ENCODE measurements at places on chromosomes 7 and 10. TPM values are rescaled to one million over a fixed set of nuclear protein-coding genes. Genes with fewer than 3 reads are reported as not detected.

DNA sequence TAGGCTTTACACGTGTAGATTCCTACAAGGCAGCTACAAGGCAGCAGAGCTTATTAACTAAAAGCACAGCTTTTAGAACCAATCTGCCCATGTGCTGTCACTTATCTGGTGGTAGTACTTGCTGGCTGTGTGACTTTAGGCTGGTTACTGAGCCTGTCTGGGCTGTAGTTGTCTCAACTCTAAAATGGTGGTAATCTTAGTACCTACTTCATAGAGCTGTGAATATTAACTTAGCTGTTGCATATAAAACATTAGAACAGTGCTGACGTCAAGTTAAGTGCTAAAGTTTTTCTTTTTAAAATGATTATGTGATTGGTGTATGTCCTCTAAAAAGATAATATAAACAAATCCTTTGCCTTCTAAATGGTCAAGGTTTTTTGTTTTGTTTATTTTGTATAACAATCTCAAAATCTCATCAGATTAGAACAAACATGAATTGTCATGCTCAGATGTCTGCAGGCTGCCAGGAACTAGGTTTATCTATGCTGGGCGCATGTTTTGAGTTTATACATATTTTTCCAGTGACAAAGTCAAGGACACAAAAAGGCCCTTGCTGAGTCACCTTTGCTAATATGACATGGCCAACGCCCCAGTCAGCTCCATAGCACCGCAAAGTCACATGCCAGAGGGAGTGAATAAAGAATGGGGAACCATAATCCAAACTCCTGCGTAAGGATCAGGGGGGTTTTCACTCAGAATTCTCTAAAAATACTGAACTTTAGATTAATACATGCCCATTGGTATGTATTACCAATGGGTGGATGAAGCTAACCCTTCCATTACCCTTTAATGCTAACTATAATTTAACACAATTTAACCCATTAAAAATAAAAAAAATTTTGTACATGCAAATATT, 39.8 kb upstream of the ARL4A start:
- H3K4me3 ChIP-seq, result no peak overlapping the region
- no peaks in the 10 kb centered on the region for H3K36me3 ChIP-seq
- no peak overlapping the region for H3K27ac ChIP-seq
- no peak for DNase-seq

DNA sequence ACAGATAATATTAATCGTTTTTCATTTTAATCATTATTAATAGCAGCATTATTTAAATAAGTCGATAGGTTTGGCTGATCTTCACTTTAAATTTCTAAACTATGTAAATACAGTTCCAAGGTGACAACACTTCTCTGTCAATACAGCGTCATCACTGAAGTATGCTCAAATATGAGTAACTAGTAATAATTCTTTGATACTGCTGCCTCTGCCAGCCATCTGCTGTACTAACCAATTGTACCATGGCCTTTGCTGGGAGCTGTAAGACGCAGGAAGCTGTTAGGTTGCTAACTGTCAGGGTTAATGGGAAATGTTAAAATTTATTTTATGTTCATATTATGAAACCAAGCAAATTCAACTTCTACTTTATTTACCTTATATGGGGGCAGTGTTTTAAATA, 1650.5 kb upstream of the LRRTM3 start:
- no peak overlapping the region for H3K27ac ChIP-seq
- H3K36me3 ChIP-seq, result no peaks in the 10 kb centered on the region
- H3K4me3 ChIP-seq, result no peak overlapping the region
- DNase-seq, result no peak

DNA sequence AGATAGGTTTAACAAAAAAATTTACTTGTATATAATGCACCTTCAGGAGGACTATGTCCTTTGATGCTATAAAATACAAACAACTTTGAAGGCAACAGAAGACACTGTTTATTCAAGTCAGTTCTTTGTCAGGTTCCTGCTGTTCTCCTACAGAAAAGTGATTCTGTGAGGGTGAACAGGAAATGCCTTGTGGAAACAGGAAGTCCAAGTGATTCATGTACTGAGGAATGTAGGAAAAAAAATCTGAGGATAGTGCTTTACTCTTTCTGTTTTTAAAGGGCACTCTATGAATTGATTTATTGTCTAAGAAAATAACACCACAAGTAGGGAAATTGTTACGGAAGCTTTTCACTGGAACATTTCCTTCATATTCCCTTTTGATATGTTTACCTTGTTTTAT, 171.9 kb downstream of the HDAC9 start:
- no peaks in the 10 kb centered on the region for H3K27me3 ChIP-seq
- H3K27ac ChIP-seq, result no peak overlapping the region
- H3K4me1 ChIP-seq, result no peaks in the 10 kb centered on the region

- DNase-seq, result no peak
- H3K4me3 ChIP-seq, result no peak within 1 kb of the TSS
- no peaks in the 10 kb centered on the region for H3K36me3 ChIP-seq
- H3K27ac ChIP-seq, result no peak within 1 kb of the TSS
- no peaks in the 10 kb centered on the region for H3K27me3 ChIP-seq
Observed at GRCh38 chr10:79948976-79949722, at the start of gene SFTPD. Gene SFTPD, minus strand, starts transcription at chr10:79949105. Its CDS starts 2,446 bp downstream, at chr10:79946659.

- no peak overlapping the region for H3K4me3 ChIP-seq
- no peaks in the 10 kb centered on the region for H3K27me3 ChIP-seq
- H3K36me3 ChIP-seq, result no peaks in the 10 kb centered on the region
- no peaks in the 10 kb centered on the region for H3K4me1 ChIP-seq
Observed at GRCh38 chr7:125636320-125636962, 706.8 kb upstream of the POT1 start.

DNA sequence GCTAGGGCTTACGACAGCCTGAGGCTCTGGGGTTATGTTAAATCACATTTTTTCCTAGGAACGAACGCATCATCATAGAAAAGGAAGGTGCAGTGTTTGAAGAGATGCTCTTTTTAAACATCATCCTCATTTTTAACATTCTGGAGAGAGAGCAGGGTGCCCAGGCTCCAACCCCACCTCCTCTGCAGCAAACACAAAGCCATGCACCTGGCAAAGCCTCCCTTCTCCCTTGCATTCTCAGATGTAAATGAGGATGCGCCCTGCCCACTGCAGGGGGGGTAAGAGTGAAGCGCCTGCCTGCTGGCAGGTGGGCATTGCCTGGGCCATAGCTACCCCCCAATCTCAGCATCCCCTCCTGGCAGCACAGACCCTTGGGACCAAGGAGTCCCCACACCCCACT, 92.4 kb downstream of the PTPRN2 start:
- H3K4me1 ChIP-seq, result no peaks in the 10 kb centered on the region
- DNase-seq, result no peak
- no peak overlapping the region for H3K4me3 ChIP-seq
- no peaks in the 10 kb centered on the region for H3K27me3 ChIP-seq
- no peaks in the 10 kb centered on the region for H3K36me3 ChIP-seq

DNA sequence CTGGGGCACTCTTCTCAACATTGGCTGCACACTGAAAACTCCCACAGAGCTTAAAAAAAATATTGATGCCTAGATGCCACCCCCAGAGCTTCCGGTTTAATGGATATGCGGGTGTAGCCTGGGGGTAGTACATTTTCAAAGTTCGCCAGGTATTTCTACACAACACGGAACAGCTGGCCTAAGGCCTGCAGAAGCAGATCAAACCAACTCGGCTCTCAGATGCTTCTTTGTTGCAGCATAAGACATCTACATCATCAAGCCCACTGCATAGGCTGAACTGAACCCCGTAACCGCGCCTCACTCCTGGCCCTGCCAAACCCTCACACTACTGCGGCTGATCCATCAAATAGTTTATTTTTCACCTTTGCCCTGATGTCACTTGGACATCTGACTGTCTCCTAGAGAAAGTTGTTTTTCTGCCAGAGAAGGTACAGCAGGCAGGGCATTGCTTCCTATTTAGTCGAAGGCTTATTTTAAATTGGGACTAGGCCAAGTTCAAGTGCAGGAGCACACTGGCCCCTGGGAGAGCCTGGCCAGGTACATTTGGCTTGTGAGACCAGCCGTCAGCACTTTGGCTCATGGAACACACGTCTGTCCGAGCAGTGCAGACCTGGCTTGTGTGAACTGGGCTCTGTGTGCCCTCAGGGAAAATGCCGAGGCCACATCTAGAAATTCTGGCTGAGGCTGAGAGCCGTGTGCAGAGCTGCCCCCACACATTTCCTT, 113.3 kb downstream of the TACC2 start:
- no peak overlapping the region for H3K27ac ChIP-seq
- H3K36me3 ChIP-seq, result no peaks in the 10 kb centered on the region
- H3K4me3 ChIP-seq, result no peak overlapping the region
- no peak for DNase-seq
- no peaks in the 10 kb centered on the region for H3K27me3 ChIP-seq

GRCh38 chr10:58576751-58577436, 64.2 kb downstream of the BICC1 start:
- no peaks in the 10 kb centered on the region for H3K4me1 ChIP-seq
- no peak overlapping the region for H3K4me3 ChIP-seq
- H3K36me3 ChIP-seq, result no peaks in the 10 kb centered on the region
- no peak overlapping the region for H3K27ac ChIP-seq
- DNase-seq, result no peak
- H3K27me3 ChIP-seq, result no peaks in the 10 kb centered on the region

DNA sequence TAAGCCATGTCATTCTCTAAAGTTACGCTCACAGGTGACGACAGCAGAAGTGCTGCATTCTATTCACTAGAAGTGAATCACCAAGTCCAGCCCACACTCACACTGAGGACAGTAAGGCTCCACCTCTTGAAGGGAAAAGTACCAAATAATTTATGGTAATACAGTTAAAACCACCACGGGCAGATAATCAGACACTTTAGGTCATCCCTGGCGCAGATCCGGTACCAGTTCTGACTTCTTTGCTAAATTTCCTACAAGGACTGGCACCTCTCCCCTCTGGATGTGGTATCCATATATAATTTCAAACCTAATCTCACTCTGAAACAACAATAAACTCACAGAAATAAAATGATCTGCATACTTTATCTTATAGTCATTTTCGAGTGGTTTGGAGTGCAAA, 954.7 kb upstream of the GHITM start:
- no peaks in the 10 kb centered on the region for H3K36me3 ChIP-seq
- no peak for DNase-seq
- no peak overlapping the region for H3K4me3 ChIP-seq
- no peak overlapping the region for H3K27ac ChIP-seq
- no peaks in the 10 kb centered on the region for H3K4me1 ChIP-seq

DNA sequence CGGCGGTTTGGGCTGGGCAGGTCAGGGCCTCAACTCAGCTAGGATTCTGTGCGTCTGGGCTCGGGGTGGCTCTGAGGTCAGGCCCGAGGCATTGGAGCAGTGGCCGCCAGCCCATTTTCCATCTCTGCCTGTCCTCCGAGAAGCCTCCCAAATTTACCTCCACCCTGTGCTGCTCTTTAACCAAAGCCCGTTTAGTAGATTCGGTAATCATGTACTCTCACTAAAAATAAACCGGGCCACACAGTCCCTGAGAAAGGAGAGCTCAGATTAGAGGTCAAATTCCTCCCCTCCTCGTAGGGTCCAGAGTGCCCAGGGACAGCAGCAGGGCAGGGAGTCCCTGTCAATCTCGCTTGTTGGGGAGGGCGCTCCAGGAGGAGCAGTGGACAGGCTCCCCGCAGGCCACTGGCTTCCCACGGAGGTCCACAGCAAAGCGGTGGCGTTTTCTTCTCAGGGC, 88.7 kb upstream of the CHST15 start:
- no peaks in the 10 kb centered on the region for H3K4me1 ChIP-seq
- H3K27ac ChIP-seq, result no peak overlapping the region
- H3K36me3 ChIP-seq, result no peaks in the 10 kb centered on the region
- H3K4me3 ChIP-seq, result no peak overlapping the region
- DNase-seq, result no peak

DNA sequence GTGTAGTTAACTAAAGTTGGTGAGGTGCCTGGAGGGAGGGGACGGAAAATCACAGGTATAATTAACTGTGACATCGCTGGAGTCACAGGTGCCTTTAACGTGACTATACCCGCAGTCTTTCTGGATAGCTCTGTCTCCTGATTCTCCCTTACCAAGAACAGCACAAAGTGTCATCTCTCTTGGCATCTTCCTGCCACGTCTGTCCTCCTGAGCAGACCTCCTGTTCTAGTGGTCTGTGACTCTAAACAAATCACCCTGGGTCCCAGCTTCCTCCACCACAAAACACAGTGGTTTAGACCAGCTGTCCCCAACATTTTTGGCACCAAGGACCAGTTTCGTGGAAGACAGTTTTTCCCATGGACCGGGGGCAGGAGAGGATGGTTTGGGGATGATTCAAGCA, 90.5 kb downstream of the CALN1 start:
- H3K4me3 ChIP-seq, result no peak overlapping the region
- no peaks in the 10 kb centered on the region for H3K4me1 ChIP-seq
- no peaks in the 10 kb centered on the region for H3K36me3 ChIP-seq
- DNase-seq, result no peak
- no peaks in the 10 kb centered on the region for H3K27me3 ChIP-seq
- H3K27ac ChIP-seq, result no peak overlapping the region

DNA sequence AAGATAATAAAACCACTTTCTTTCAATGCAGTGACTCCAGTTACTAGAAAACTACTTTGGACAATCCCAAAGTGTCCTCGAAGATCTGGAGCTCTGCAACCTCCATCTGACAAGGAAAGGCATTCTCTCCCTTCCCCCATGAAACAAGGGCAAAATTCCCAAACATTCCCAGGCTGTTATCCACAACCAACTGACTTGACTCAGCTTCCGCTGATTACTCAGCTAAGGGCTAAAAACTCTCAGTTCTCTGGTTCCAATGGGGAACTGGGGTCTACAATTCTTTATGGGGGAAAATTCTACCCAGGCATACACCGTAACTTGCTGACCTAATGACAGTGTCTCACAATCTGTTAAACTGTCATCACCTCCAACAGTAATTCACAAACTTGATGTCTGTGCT, 48.4 kb downstream of the SFMBT2 start:
- no peak overlapping the region for H3K27ac ChIP-seq
- DNase-seq, result no peak
- peaks cover 61% of the 10 kb centered on the region for H3K36me3 ChIP-seq
- H3K27me3 ChIP-seq, result no peaks in the 10 kb centered on the region
- no peaks in the 10 kb centered on the region for H3K4me1 ChIP-seq
- no peak overlapping the region for H3K4me3 ChIP-seq

DNA sequence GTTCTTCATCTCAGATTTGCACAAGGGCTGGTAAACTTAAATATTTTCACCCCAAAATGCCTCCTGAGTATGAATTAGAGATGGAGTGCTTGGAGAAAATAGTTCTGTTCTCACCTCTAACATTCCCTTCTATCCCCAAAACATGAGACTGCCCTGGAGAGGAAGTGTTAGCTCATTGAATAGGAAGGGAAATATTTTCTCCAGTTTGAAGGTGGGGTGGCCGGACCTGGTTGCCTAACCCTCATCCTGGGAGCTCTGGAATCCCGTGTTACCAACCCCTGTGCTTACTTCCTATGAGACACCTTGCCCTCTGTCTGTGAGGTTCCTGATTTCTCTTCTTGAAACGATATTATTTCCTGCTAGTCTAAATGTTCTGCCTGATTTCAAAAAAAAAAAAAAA, 779 bp downstream of the IFIT2 start:
- H3K36me3 ChIP-seq, result peaks cover 20% of the 10 kb centered on the region
- H3K27ac ChIP-seq, result peak overlapping the region; percentile 90
- peaks cover 22% of the 10 kb centered on the region for H3K4me1 ChIP-seq
- DNase-seq, result no peak
- H3K27me3 ChIP-seq, result no peaks in the 10 kb centered on the region

IL2RA gene
- total RNA-seq, result 25.9 TPM

FGFR2 gene
- 0.49 TPM for total RNA-seq

OR2A12 gene
- total RNA-seq, result not detected

CYP3A4 gene
- total RNA-seq, result 0.16 TPM

UTF1 gene
- not detected for total RNA-seq

Data from T-cell (primary cell).